ENCODE measurements at places on chromosomes 5 and 9.

DNA sequence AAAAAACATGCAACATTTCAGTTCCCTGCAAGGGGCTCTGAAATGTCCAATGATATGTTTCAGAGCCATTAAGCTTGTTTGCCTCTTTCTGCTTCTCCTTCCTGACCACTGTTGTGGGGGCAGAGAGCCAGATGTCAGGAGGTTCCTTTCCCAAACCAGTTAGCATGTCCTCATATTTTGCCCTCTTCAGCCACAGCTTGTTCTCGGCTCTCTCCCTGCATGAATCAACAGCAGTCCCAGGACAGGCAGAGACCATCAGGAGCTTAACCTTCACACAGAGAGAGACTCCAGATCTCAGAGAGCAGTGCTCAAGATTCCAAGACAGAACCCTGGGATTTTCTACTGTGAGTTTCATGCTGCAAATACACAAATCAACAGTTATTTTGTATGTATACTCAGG lies 218.5 kb downstream of the COMMD10 start:
- no peak for DNase-seq

GRCh38 chr9:20805766-20806165 lies 121.7 kb downstream of the FOCAD start:
- DNase-seq = no peak

DNA sequence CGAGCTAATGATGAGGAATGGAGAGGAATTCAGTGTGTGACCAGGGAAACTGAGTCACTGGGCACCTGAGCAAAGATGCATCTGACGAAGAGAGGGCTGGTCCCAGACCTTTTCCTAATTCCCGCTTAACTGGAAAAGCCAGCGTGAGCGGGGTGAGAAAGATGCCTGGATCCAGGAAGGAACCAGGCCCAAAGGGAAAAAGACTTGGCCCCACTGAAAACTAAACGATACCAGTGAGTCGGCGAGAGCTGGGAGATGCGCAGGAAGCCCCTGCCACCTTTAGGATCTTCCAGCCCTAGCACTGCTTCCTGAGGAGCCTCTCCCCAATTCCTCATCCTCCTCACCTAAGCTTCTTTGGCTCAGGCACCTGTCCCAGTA lies 499 bp upstream of the FCHSD1 start:
- no peak for DNase-seq

- no peak for DNase-seq
These were observed 87.8 kb downstream of the ZNF618 start for GRCh38 chr9:113963696-113964494.

DNA sequence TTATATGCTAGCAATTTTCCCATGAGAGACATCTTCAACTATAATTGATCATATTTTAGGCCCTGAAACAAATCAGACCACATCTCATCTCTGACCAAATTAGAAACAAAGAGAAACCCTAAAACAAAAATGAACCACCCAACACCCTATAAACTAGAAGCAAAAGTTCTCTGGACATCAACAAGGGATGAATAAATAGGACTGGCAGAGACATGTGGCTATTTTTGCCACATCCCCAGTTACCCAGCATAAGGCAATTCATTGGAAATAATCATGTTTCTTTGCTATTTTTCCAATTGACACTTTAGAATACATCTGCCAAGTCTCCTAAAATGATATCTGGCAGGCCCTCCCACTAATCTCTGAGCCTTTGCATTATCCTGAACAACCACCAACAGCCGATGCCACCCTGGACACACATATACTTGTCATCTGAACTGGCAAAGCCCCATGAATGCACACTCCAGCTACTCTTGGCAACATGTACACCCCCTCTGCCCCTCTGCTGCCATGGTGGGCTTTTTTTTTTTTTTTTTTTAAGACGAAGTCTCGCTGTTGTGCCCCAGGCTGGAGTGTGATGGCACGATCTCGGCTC lies 53.5 kb upstream of the EQTN start:
- no peak for DNase-seq

All from activated T-helper 1 cell treated with anti-CD3 and anti-CD28 coated beads, Interleukin-2, amount 50 U/mL, for 16 hours (primary cell).